ENCODE measurements at places on chromosomes 12 and 14.
A peak's percentile ranks its signal among the peaks of the same experiment; 100 is the strongest.

- DNase-seq = no peak
Observed at GRCh38 chr12:54193434-54193833, 4.6 kb upstream of the SMUG1 start.

DNA sequence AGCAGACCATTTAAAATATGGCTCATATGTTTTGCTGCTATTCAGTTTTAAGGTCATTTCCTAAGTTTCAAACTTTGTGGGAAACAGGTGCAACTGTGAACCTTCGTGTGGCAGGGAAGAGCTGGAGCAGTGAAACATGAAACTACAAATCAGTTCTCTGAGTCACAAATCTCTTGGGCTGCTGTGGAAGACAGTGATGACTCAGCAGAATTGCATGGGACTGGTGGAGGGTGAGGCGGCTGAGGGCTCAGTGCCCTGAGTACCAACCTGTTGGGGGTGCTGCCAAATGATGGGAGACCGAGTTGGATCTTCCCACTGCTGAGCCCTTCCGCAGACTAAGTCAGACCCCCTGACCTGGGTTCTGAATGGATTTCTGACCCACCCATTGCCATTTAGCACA lies 8.4 kb upstream of the CALM1 start:
- no peak for DNase-seq

GRCh38 chr12:54351341-54351740 lies 12.9 kb downstream of the GPR84 start:
- DNase-seq = no peak

GRCh38 chr14:29536886-29537511 lies 390.6 kb downstream of the PRKD1 start:
- DNase-seq = peak; percentile 34

DNA sequence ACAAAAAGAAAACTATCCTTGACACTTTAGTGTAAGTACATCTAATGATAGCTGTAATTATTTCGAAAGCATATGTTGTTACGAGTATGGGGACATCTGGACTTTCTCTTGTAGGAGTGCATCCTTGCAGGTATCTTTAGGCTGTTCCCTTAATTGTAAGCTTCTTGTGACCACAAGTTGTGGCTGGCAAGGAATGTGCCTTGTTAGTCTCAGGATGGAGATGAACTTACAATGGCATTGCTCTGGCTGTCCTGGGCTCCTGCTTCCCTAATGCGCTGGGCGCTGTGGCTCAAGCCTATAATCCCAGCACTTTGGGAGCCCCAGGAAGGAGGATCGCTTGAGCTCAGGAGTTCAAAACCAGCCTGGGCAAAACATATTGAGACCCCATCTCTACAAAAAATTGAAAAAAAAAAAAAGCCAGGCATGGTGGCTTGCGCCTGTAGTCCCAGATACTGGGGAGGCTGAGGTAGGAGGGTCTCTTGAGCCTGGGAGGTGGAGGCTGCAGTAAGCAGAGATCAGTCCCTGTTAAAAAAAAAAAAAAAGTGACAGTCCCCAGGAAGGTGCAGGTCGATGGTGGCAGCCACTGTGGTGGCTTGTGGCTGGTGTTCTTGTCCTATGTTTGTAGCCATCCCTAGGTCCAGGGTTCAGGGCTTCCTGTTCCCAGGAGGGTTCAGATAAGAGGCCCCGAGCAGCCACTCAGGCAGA lies 23.7 kb upstream of the PPP1R13B start:
- no peak for DNase-seq

DNA sequence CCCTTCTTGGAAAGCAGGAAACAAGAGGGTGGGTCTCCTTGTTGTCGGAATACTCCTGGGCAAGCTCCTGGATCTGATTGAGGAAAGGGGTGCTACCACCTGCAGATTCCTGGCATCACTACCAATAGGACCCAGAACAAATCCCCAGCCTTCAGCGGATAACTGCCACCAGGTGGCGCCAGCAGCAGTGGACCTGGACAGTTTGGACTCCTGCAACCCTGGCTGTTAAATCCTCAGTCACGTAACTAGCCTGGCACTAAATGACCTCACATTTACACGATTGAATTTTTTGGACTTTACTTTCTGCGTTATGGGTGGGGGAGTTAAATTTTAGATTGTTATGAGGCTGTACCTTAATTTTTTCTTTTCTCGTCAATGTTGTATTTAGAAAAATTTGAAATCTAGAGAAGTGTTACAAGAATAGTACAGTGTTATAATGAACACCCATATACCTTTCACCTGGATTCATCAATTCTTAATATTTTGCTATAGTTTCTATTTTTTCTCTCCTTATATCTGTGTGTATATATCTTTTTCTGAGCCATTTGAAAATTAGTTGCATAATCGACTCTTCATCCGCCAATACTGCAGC lies 95.6 kb downstream of the GAS2L3 start:
- DNase-seq = peak; percentile 93

DNA sequence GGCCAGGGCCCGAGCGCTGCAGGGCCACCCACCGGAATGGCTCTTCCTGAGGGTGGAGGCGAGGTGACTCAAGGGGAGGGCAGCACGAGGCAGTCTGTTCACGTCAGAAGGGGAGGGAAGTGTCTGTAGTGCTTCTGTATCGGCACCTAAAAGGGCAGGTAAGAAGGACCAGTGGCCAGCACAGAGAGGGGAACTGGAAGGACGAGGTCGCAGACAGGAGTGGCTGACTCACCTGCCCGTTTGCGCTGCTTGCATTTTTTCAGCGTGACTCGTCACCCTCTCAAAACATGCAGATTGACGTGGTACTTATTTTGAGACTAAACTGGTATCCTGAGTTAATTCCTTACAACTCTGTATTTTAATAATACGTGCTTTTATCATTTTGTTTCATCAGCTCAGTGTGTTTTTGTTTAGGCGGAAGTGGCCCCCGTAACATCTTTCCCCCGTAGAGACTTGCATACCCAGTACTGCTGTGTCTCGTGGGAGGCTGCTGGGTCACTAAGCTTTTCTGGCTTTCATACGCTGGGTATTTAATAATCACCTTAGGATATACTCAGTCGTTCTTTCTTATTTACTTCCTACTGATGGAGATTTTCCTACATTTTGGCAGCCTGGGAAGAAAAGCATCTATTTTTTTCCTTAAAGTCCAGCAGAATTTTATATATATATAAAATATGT lies 26.4 kb downstream of the SFSWAP start:
- DNase-seq = no peak

Data from SK-MEL-5 (cell line).